ENCODE measurements at places on chromosomes 4 and X.

GRCh38 chr4:139560406-139561104 lies 4.5 kb upstream of the SETD7 start:
- no peak for DNase-seq

- no peak for DNase-seq
Observed at GRCh38 chr4:43394976-43395375, 502.5 kb downstream of the GRXCR1 start.

DNA sequence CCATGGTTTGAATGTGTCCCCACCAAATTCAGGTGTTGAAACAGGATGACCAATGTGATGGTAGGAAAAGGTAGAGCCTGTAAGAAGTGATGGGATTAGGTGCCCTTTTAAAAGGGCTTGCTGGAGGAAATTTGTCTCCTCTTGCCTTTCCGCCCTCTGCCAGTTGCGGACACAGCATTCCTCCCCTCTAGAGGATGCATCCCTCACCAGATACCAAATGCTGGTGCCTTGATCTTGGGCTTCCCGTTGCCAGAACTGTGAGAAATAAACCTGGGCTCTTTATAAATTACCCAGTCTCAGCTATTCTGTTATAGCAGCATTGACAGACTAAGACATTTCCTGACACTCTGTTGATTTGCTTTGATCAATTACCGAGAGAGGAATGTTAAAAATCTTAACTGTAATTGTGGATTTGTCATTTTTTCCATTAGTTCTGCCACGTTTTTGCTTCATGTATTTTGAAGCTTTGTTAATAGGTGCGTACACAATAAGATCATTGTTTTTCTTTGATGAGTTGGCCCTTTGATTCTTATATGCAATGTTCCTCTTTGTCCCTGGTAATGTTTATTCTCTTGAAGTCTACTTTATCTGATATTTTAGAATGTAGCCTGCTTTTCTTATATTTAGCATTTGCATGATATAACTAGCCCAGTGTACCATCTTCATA lies 13.3 kb downstream of the NFKB1 start:
- no peak for DNase-seq

GRCh38 chr4:4631150-4631549 lies 89.3 kb upstream of the STX18 start:
- DNase-seq = no peak

DNA sequence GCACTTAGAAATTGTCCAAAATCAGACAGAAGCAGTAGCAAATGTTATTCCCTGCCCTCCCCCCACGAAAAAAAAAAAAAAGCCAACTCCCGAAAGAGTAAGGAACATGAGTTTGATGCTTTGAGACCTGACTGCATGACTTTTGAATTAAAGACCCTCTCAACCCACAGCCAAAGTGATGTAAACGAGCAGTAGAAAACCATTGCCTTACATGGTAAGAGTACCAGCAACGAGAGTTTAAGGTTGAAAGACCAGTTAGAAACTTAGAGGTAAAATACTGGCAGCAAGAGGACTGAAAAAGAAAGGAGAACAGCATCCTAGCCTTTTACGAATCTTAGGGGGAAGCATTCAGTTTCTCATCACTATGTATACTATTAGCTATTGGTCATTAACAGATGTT lies 10.0 kb upstream of the ANXA10 start:
- DNase-seq = no peak

- DNase-seq = no peak
Observed at GRCh38 chr4:142614621-142615323, 231.3 kb downstream of the INPP4B start.

DNA sequence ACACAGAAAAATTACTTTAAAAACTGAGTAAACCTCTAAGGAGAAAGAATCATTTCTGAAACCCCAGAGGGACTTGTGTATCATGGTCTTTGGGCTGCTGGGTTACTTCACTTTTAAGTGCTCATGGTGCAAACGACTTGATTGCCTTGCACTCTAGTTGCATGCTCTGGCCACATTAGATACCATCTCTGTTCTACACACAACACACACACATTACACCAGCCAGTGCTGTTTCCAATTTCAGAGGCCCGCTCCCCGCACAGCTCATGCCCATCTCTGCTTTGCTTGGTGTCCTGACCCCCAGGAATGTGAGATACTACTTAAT lies 2.1 kb downstream of the PPP3CA start:
- DNase-seq = no peak

GRCh38 chrX:68396953-68397352 lies 36.3 kb downstream of the OPHN1 start:
- no peak for DNase-seq

- DNase-seq = no peak
Observed at GRCh38 chrX:1325515-1326116, 11.0 kb upstream of the IL3RA start.

DNA sequence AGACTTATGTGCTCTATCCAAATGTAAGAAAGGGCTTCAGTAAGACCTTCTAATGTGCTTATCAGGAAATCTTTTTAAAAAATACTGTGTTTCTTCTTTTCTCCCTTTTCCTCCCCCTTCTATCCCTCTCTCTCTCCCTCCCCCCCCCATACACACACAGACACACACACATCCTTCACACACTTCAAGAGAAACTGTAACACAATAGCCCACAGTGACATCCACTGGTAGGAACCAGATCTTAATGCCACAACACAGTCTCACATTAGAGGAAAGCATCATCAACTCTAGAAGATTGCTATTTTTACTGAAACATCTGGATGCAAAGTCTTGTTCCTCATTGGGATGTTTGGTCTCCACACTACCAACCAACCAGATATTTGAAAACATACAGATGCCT lies 4.6 kb downstream of the PCDH19 start:
- DNase-seq = no peak

- DNase-seq = no peak
Observed at GRCh38 chrX:17679820-17680219, 57.5 kb upstream of the SCML1 start.

- DNase-seq = no peak
Observed at GRCh38 chr4:21092531-21092930, 392.3 kb downstream of the PACRGL start.

All from T-cell (primary cell).